ENCODE measurements at places on chromosomes 2 and 18.

DNA sequence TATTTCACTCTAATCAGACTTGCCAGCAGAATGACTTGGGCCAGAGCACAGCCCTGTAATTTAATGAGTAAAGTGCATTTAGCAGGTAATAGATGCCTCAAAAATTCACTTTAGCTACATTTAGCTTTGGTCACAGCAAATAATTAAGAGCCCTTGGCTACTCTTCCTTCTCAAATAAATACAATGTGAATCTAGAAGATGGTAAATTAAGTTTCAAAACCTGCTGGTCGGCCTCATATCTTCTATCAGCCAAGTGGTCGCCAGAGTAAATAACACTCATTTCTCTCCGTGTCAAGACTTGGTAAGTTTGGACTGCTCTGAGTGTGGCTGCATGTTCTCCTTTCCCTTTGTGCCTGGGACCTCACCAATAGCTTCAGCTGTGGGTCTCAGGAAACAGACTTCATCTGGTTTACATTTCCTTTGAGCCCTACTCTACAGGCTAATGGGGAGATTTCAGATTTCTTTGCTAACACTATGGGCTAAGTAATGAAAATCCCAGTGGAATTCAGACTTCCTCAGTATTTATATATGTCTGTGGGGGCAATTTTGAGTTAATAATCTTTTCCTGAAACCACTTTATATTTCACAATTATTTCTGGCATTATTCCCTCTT is 375.8 kb downstream of the RBM43 start:
- no peak for DNase-seq

GRCh38 chr18:79383388-79384056 is 12.2 kb upstream of the NFATC1 start:
- DNase-seq, result no peak

- no peak for DNase-seq
These were observed 7.1 kb upstream of the CSRNP3 start for GRCh38 chr2:165462443-165462842.

- no peak for DNase-seq
These were observed 39.3 kb downstream of the MTCL1 start for GRCh38 chr18:8744656-8745055.

GRCh38 chr2:64666810-64667438 is 13.2 kb upstream of the SERTAD2 start:
- DNase-seq, result no peak

GRCh38 chr18:7940971-7941370 is 373.9 kb downstream of the PTPRM start:
- no peak for DNase-seq

DNA sequence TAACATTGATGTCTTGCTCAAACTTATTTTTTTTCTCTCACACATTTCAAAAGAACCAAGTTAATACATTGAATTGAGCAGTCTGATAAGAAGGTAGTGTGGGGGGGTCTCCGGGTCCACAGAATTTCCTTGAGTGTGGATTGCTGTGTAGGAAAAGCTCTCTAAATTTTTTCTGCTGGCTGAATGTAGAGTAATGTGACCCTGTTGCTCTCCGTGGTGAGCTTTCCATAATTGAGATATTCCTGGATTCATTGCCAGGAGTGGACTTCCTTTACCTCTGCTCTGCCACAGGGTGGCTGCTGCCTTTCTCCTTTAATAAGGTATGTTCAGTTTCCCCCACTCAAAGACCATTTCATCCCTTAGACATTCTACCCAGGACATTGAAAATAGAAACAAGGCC is 50.9 kb downstream of the PKP4 start:
- no peak for DNase-seq

- no peak for DNase-seq
These were observed 394.2 kb downstream of the IRS1 start for GRCh38 chr2:226405465-226405864.

DNA sequence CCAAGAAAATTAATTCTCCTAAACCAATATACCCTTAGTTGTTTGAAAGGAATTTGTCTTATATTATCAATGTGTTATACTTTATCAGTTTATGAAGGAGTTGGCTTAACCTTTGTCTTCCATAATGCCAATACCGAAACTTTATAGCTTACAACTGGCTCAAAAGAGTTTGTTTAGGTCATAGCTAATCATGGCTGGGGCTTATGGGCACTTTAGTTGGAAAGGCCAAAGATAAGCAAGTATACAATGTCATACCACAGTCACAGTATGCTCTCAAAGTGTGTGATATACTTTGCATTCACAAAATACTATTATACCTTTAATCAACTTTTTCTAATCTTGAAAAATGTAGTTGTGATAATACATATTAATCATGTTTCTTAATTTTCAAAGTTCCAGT is 2.3 kb downstream of the KLHL41 start:
- DNase-seq, result no peak

DNA sequence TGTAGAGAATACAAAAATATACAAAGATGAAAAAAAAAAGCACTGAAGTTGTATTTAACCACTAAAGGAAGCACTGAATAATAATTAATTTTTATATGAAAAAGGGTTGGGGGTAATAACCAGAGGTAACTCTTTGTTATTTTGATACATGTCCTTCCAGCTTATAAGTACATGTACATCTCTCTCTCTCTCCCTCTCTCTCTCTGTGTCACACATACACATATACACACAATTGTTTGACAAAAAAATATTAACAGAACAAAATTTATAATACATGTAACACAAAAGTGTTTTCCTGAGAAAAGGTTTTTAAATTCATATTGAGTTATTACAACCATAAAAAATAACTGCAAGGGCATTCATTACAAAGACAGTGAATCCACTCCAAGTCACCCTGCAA is 4.6 kb downstream of the WIPF1 start:
- no peak for DNase-seq

DNA sequence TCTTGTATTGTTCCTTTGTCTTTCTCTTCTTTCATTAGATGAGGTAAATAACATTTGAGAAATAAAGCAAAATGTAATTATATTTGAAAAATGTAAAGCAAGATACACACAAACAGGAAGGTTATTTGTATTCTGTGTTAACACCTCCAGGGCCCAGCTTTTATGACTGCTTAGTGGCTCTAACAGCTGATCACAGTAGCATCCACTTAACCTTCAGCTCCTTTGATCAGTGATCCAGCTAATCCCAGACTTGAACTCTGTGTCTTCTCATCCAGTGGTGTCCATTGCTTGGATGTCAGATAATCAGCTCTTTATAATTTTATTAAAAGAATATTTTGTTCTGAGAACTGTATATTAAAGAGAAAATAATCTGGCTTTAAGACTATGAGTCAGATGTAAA is 44.5 kb downstream of the PSMD14 start:
- no peak for DNase-seq

DNA sequence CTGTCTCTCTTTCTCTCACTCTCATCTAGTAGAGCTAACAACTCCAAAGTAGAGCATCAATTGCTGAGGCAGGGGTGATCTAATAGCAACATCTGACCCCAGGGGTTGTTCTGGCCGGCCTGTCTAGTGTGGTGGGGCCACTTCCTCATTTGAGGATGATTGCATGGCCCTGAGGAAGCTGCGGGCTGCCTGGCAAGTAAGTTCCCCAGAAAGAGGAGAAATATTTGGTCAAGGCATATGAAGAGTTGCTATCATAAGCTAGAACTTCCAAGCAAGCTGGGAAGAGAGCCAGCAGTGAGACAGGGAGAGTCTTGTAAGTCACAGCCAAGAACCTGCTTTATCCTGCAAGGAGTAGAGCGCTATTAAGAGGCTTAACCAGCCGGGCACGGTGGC is 50.8 kb upstream of the TMEM87B start:
- DNase-seq, result no peak

GRCh38 chr2:71702971-71703898 is 249.9 kb downstream of the DYSF start:
- no peak for DNase-seq

- DNase-seq, result no peak
These were observed 7.0 kb upstream of the MYCN start for GRCh38 chr2:15933184-15933845.

- DNase-seq, result no peak
These were observed 9.4 kb upstream of the PRLH start for GRCh38 chr2:237556773-237557632.

DNA sequence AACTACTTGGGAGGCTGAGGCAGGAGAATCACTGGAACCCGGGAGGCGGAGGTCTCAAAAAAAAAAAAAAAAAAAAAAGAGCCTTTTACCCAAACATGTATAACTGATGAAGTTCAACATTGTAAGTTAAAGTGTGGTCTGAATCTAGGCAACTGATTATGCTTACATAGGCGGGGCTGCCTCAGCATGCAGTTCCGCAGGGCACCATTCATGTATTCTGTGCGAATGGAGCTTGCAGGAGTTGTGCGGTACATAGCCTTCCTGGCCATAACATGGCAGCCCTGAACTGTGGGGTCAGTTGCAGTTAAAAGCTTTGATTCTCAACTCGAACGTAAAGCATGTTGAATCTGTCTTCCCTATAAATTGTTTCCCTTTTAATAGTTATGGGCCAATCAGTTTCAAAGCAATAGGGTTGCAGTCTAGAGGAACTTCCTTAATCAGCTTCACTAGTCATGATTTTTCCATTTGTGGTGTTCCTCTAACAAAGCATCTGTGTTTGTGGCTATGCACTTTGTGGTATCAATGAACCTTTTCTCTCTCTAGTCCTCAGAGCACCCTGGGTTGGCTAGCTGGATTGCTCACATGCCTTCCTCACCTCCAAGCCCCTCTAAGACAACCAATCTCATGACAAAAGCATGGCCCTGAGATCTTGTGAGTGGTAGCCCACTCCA is 30.6 kb upstream of the CEP68 start:
- no peak for DNase-seq

DNA sequence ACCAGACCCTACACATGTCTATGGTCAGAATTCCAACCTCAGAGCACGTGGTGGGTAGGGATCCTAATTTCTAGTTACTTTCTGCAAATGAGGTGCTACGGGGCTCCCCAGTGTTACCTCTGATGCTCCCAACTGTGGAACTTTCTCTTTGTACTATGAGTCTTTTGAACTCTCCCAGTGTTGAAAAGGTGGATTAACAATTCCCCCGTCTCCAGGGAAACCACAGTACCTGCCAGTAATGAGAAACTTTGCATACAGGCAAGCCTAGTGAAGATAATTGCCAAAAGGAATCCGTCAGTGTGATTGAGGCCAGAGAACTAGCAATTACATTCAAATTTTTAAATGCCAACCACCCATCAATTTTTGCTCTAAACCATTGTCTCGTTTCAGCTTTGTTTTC is 129.0 kb upstream of the FOSL2 start:
- no peak for DNase-seq

Data from activated CD8-positive, alpha-beta memory T cell treated with anti-CD3 and anti-CD28 coated beads for 4 hours (primary cell).